Activated gamma-delta T cell treated with Interleukin-2 at 50 U/mL for 16 hours (primary cell): ENCODE measurements at places on chromosomes 13 and 19.

GRCh38 chr19:6481541-6482342 lies at the start of gene DENND1C:
DENND1C (minus strand) TSS chr19:6481787; CDS start chr19:6481695, 92 bp downstream.
- DNase-seq: peak; percentile 70

GRCh38 chr19:32246006-32246405 lies 99.4 kb upstream of the ZNF507 start:
- DNase-seq: no peak

GRCh38 chr19:42290523-42291434 lies 11.2 kb upstream of the PRR19 start:
- peak; percentile 67 for DNase-seq

DNA sequence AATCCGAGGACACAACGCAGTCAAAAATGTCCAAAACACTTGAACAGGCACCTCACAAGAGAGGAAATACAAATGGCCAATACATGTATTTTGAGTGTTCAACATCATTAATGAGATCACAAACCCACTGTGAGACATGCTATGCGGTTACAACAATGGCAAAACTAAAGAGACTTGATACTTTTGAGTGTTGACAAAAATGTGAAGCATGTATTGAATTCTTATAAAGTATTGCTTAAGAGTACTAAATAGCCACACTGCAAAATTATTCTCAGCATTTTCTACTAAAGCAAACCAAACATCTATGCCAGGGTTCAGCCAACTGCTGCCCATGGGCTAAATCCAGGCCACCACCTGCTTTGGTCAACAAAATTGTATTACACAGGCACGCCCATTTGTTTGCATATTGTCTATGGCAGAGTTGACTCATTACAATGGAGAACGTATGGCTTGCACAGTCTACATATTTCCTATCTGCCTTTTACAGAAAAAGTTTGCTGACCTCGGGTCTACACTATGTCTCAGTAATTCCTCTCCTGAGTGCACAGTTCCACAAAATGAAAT lies 135.3 kb downstream of the B3GLCT start:
- DNase-seq: no peak

DNA sequence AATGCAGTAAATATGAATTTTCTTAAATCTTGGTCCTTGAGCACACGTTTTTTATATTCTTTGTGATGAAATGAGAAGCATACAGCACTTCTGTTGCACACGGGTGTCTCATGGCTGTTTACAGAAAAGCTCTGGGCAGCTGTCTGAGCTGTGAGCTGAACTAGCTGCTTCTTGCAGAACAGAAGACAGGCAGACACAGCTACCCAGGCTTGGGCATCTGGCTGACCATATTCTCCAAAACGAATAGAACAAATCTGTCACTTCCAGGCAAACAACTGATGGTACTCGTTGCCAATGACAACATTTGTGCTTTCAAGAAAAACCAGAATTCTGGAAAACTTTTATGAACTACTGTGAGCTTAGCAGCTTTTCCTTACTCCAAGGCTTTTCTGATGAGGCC lies 16.2 kb downstream of the PCID2 start:
- no peak for DNase-seq

DNA sequence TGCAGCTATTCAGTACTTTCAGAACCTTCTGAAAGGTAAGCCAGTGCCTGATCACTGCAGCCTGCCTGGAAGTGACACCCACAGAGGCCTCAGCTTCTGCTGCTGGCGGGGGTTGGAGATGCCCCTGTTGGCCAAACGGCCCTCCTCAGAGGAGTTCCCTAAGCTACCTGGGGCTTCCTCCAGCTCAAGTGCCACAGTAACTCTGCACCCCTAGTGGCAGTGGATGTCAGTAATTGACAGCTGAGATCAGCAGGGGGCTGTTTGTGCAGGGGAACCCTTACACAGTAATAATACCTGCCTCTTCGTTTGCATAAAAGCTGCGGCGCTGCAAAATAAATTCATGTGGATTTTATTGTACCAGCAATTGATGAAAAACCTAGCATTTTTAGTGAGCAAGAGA lies 28.9 kb downstream of the TDRD12 start:
- peak; percentile 11 for DNase-seq

GRCh38 chr13:110250258-110250891 lies 56.6 kb downstream of the COL4A1 start:
- DNase-seq: no peak

GRCh38 chr19:43447655-43448054 lies 17.8 kb downstream of the LYPD3 start:
- DNase-seq: no peak

DNA sequence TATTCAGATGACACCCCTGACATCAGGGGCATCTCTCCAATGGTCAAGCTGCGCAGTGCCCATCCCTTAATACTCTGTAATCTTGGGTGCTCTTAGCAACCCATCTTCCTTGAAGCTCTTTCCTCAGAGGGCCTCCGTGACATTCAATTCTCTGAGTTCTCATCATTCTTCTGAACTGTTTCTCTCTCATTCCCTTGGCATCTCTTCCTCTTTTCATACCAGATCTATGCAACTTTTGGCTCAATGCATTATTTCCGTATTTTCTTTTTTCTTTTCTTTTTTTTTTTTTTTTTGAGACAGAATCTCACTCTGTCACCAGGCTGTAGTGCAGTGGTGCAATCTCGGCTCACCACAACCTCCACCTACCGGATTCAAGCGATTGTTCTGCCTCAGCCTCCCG lies 53.9 kb downstream of the PCDH8 start:
- DNase-seq: no peak

GRCh38 chr13:31998131-31998530 lies 33.4 kb upstream of the FRY start:
- no peak for DNase-seq

DNA sequence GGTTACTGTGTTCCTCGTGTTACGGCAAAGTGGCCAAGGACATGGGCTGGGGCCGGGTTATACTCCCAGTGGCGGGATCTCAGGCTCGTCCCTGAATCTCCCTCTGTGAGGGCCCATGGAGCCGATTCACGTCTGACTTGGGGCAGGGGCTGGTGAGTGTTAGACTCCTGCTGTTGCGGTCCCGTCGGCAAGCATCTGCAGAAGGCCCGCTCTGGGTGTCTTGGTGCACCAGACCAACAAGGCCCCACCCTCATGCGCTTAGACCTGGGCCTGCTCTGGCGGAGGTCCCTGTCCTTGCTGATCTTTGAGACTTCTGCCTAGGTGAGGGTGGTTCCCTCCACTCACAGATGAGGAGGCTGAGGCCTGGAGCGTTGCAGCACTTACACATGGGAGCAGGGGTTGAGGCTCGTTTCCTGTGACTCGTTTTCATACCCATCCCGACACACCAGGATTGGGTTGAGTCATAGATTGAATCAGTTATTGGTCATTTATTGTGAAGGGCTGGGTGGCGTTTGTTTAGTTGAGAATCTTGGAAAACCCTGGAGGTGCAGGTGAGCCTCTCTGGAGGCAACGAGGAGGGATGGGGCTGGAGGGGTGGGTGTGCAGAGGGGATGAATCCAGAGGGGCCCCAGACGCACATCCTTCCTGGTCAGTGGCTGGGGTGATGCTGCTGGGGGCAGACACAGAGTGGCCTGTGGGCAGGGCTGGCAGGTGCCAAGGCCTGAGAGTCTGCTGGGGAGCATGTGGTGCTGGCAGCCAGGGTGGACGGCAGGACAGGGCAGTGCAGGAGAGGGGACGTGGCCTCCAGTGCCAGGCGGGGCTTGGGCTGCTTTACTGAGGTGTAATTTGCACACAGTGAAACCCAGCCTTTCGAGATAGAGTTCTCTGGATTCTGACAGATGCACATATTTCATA lies 4.6 kb downstream of the EPN1 start:
- no peak for DNase-seq

DNA sequence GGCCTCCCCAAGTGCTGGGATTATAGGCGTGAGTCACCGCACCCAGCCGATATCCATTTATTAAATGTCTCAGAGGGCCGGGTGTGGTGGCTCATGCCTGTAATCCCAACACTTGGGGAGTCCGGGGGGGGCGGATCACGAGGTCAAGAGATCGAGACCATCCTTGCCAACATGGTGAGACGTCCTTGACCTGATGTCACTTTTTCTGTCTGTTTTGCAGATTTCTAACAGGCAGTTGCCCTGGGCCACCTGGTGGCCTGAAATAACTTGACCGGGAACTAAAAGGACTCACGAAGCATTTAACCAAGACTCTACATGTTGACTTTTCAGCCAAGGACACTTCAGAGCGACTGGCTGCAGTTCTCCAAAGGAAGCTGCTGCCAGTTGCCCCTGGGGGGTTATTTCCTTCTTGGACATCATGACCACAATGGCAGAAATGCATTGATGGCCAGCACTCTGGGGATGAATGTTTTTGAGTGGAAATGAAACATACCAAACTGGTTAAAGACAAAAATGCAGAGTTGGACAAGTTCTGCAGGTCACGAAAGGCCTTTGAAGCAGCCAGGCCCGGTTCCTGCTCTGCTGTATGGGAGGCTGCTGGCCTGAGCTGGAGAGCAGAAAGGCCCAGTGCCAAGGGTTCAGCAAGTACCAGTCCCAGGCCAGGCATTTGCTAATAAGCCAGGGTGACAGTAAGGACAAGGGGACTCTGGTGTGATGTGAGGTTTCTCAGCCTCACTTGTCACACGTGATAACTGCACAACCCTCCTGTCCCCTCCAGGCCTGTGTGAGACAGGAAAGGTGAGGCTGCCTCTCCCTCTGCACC lies 8.3 kb downstream of the ZNF837 start:
- no peak for DNase-seq

DNA sequence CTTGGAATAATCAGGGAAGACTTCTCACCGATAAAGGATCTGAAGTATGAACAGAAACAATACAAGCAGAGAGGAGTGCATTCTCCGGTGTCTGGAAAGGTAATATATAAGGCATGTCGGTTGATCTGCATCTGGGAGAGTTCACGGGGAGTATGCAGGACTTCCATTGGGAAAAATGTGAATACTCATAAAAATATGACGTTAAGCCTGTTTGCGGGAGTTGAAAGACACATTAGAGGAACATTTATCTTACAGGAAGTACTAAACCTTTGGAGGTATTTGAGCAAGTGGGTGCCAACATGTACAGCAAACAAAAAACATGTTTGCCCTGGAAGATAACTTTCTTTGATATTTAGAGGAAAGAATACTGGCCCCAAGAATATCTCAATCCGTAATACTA lies 286.8 kb downstream of the SLITRK6 start:
- no peak for DNase-seq

GRCh38 chr19:46880431-46880830 lies 19.6 kb downstream of the ARHGAP35 start:
- no peak for DNase-seq

DNA sequence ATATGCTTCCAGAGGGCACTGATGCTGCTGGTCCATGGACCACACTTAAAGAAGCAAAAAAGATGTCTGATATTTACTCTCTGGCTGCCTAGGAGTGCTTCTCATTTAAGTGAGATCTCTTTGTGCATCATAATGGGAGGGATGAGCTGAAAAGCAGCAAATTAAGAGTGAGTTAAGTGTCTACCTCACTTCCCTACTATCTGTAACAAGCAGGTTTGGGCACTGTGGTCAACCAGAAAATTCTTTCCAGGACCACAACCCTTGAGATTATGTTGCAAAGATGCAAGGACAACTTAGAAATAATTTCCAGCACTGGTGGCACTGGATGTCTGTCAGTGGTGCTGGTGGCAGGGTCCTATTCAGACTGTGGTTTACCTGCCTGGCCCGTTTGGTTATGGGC lies 52.1 kb upstream of the USPL1 start:
- no peak for DNase-seq

DNA sequence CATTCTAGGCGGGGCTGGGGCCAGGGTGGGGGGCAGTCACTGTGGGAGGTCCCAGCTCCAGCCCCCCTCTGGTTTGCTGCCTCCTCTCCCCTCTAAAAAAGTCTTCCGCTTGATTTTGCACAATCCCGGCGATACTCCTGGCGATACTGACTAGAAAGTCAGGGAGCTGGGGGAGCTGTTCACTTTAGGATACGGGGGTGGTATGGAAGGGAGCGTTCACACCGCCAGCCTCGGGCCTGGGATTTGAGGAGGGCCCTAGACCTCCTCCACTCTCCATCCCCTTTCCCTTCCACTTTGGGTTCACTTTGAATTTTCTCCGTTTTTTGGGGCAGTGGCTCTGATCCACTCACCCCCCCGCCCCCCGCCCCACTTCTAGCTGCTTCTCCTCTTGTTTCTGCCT lies 35.0 kb downstream of the KEAP1 start:
- no peak for DNase-seq
